Cardiac ventricle fibroblast (primary cell): ENCODE measurements at places on chromosomes 3 and 15. TPM values are rescaled to one million over a fixed set of nuclear protein-coding genes. Genes with fewer than 3 reads are reported as not detected.

The IL17RC gene
- total RNA-seq: 64.5 and 67.8 TPM in 2 replicates

The DIS3L gene
- total RNA-seq: 14.6 and 17.5 TPM in 2 replicates

The P2RY12 gene
- 0.64 and 1.4 TPM in 2 replicates for total RNA-seq

The WDR93 gene
- 0.10 TPM in 1 of 2 replicates, not detected in the other for total RNA-seq

The CRABP1 gene
- not detected in 2 replicates for total RNA-seq

The P2RY13 gene
- not detected in 2 replicates for total RNA-seq

The UBAP1L gene
- 0.39 and 0.75 TPM in 2 replicates for total RNA-seq

The BNIP2 gene
- total RNA-seq: 53.8 and 80.1 TPM in 2 replicates

The LRTM1 gene
- total RNA-seq: not detected in 2 replicates

The FAM98B gene
- 3.9 and 14.6 TPM in 2 replicates for total RNA-seq
